ENCODE measurements at places on chromosomes 5 and 9.

GRCh38 chr9:99680191-99680590, 141.5 kb upstream of the NR4A3 start:
- DNase-seq = no peak

- no peak for DNase-seq
These were observed 66.3 kb upstream of the TJP2 start for GRCh38 chr9:69107771-69108170.

DNA sequence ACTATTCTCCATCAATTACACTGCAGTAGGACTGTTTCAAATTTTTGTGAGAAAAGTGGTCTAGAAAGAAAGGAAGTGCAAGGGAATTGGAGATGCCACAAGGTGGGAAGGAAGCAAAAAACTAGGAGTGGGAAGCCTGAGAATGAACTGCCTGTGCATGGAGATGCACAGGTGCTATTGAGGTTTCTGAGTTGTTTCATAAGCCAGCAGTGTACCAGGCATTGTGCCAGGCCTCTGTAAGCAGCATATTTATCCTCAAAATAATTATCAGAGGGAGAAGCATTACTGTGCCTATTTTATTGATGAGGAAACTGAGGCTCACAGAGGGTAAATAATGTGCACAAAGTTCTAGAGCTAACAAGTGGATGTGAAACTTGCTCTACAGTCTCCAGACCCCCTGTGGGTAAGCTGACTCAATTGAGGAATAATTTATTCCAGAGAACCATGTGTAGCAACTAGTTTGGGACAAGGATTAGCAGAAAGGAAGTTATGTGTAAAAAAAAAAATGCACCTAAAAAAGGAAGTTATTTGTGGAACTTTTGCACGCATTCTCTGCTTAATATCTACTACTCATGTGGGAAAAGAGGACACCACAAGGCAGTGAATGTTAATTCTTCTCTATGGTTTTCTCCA, 96.7 kb downstream of the SNCAIP start:
- no peak for DNase-seq

DNA sequence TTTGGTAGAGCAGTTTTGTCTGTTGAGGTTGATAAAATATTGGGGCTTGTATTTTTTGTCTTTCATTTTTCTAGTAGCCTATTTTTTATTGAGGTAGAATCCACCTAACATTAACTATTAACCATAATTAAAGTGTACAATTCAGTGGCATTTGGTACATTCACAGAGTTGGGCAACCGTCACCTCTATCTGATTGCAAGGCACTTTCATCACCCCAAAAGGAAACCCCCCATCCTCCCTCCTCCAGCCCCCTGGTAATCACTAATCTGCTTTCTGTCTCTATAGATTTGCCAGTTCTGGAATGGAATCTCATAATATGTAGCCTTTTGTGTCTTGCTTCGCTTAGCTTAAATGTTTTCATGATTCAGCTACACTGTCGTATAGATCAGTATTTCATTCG, 55.5 kb upstream of the DMRT3 start:
- DNase-seq = no peak

DNA sequence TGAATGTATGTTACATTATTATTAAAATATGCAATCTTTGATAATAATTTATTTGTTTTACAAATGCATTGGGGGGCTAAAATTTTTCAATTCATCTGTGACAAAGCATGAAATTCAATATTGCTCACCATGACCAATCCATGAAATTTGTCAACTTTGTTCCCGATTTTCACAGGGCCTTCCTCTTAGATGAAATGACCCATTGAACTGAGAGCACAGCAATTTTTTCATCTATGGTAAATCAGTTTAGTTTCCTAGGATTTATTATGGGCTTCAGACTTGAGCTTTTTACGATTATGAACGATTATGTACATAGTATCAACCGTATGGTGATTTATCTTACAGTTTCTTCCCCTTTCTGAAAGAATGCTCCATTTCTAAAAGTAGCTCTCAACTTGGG, 157.3 kb downstream of the KIAA0825 start:
- DNase-seq = no peak

- DNase-seq = no peak
These were observed 99.2 kb downstream of the DAPK1 start for GRCh38 chr9:87596862-87597261.

- DNase-seq = no peak
These were observed 4.5 kb downstream of the TRIM32 start for GRCh38 chr9:116691607-116692006.

GRCh38 chr5:173712609-173713175, 96.2 kb upstream of the BOD1 start:
- DNase-seq = no peak

DNA sequence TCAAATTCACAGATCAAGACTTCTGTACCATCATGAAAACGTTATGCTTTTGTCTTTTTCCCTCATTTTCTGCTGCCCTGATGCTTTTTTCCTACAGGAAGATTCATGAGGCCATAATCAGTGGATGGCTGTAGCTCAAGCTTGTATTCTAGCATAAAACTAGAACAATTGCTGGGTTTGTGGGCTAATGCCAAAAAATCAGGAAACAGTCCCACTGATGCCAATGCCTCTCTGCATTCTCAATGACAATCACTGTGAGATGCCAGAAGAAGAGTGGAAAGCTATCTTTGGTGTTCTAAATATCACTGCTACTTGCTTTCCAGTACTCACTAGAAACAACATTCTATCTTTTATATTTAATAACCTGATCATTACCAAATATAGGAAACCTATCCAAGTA, 33.3 kb upstream of the FAM170A start:
- DNase-seq = no peak

GRCh38 chr9:133144142-133144903, 19.4 kb downstream of the GBGT1 start:
- peak; percentile 88 for DNase-seq

DNA sequence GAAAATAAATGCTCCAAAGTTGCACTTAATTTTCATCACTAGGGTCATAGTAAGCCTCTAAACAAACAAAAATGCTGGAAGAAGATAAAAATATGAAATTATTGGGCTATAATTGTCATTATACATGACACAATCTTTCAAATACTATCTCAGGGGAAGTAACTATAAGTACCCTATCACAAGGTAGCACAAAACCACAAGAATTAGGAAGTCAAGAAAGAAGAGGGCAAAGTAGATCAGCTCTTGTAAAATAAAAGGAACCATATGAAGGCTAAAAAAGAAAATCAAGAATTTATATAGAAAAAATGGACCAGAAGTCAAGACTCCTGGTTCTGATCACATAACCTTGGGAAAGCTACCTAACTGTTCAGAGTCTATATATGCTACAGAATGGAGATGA, 48.1 kb downstream of the DIAPH1 start:
- DNase-seq = no peak

GRCh38 chr9:15248081-15248480, 58.9 kb downstream of the TTC39B start:
- DNase-seq = no peak

DNA sequence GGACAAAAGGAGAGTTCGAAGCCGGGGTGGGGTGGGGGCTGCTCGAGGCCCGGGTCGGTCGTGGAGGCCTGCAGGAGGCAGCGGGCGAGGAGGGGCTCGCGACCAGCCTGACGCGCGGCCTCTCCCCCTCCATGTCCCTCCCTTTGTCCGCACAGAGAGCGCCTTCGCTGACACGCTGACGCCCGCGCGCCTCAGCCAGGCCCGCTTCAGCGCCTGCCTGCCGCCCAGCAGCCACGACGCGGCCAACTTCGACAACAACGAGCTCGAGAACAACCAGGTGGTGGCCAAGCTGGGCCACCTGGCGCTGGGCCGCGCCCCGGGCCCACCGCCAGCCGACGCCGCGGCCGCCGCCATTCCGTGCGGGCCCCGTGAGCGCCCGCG, 42.2 kb downstream of the NEURL1B start:
- DNase-seq = no peak

DNA sequence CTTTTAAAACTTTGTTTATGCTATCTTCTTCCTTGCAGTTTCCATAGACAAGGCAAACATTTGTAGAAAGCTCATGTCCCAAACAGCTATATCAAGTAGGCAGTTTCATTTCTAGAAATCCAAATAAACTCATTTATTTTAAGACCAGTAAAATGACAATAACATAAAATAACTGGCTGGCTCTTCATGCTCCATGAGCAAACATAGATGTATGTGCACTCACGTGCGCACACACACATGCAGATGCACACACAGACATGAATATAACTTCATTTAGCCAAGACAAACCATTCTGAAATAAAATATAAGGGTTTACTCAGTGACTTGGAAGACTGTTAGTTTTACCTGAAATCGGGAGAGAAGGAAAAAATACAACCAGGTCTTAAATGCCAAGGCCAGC, 176.5 kb upstream of the GAS1 start:
- no peak for DNase-seq

GRCh38 chr9:20551835-20552234, 70.5 kb downstream of the MLLT3 start:
- no peak for DNase-seq

GRCh38 chr9:1386420-1386819, 336.3 kb downstream of the DMRT2 start:
- DNase-seq = no peak

GRCh38 chr5:173283318-173284288, 44.6 kb downstream of the STC2 start:
- peak; percentile 31 for DNase-seq

DNA sequence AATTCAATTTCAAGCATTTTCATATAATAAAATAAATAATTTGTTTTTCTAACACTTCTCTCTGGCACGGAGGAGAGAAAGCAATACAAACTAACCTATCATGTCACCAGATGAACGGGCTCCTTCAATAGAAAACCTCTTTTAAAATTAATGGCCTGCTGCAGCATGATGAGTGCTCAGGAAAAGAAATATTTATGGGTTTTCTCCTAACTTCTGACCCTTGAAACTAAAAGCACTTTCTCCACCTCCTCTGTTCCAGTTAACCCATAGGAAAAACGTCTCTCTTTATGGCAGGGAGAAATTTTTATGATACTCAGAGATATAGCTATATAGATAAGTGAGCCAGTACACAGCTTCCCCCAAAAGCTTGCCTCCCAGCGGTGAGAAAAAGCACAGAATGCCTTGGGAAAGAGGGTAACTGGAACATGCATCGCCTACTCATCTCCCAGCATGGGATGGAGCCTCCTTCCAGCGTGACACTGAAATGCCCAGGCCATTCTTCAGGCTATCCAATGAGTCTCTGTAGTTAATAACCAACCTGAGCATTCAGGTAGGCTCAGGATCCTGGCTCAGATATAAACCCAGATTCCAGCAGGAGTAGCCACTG, 963.0 kb upstream of the DMAC1 start:
- no peak for DNase-seq

DNA sequence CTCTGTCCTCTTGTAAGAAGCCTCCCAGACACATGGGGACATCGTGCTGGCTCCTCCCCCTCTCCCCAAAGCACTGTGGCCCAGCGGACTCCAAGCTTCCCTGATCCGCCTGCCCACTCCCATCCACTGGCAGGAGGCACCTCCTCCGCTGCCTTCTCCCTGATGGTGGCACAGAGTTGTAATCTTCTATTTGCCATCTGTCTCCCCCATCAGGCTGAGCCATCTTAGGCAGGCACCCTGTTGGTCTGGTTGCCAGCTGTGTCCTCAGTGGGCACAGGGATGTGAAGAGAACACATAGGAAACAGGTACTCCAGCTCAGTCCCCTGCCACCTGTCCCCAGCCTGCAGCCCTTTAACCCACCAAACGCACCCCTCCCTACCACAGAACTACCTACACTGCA, 5.4 kb upstream of the ZDHHC12 start:
- DNase-seq = no peak

GRCh38 chr5:131756942-131757341, 39.9 kb downstream of the FNIP1 start:
- no peak for DNase-seq

DNA sequence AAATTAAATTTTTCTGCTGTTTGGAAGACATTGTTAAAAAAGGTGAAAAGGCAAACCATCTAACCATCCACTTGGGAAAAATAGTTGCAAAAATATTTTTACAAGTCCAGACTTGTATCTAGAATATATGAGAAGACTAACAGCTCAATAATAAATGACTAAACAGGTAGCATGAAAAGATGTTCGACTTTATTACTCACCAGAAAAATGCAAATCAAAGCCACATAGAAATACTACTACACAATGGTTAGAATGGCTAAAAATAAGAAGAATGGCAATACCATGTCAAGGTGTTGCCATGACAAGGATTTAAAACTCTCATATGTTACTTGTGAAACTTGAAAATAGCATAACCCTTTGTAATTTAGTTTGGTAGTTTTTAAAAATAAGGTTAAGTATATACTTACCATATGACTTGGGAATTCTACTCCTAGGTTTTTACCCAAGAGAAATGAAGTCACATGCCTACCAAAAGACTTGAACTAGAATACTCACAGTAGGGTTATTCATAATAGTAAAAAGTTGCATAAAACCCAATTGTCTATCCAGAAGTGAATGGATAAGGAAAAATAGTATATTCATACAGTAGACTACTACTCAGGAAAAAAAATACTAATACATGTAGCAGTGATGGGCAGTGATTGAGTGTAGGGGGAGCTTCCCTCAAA, 93.8 kb downstream of the VPS13A start:
- no peak for DNase-seq

DNA sequence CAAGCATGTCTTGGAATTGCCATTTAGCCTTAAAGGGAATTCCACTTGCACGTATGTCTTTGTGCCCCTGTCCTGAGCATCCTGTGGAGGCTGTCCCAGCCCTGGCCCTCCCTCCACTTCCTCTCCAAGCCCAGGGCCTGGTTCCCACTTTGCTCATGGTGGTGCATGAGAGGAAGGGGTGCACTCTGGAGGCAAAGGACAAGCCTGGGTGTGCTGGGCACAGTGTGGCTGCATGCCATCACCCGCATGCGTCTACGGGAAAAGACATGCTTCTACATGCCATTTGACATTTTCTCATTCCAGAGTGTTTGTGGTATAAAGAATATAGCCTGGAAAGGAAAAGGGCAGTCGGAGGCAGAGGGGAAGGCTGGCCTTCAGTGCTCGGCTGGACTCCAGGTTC, 7.2 kb upstream of the IRX2 start:
- no peak for DNase-seq

- no peak for DNase-seq
These were observed 48.6 kb downstream of the SHB start for GRCh38 chr9:38020151-38021076.

- no peak for DNase-seq
These were observed 15.4 kb upstream of the ZNF622 start for GRCh38 chr5:16480821-16481538.

DNA sequence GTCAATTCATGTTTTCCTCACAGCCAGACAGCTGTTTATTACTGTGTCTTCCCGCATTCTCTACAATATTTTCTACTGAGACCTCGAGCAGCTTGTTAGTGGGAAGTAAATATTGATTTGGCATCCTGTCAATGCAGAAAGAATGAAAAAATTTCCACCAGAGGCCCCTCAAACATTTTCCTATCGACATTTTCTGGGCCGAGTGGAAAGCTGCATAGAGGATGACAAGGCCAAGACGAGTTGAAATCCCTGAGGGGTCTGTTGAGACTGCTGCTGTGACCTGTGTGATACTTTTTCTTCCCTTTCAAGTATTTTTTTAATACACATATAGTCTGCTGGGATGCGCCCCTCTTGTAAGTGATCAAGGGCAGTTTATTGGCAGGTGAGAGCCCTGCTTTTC, 91.4 kb upstream of the SH3GL2 start:
- DNase-seq = no peak
